ENCODE measurements at places on chromosomes 7 and 10.

GRCh38 chr10:84825330-84825729 lies 496.9 kb downstream of the CCSER2 start:
- no peak for DNase-seq

- no peak for DNase-seq
These were observed 14.9 kb downstream of the MINPP1 start for GRCh38 chr10:87519582-87519981.

DNA sequence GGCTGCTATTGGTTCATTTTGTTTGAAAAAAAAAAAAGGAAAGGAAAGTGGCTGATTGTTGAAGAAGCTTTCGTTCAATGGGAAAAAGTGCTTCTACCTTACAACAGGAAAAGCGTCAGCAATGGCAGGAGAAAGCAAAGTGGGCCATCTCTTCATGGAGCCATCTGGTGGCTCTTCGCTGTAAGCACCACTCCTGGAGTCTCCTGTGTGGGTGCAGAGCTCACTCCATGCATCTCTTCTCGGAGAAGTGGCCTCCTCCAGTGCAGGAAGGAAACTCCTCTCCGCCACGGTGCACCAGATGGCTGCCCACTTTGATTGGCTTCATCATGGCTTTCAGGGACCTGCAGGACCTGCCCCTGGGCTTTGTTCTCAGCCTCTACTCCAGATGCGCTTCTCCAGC lies 250.9 kb downstream of the PTEN start:
- no peak for DNase-seq

GRCh38 chr10:122648599-122649428 lies 50.8 kb downstream of the C10orf120 start:
- DNase-seq, result no peak

GRCh38 chr7:42155584-42156290 lies 81.3 kb downstream of the GLI3 start:
- no peak for DNase-seq

DNA sequence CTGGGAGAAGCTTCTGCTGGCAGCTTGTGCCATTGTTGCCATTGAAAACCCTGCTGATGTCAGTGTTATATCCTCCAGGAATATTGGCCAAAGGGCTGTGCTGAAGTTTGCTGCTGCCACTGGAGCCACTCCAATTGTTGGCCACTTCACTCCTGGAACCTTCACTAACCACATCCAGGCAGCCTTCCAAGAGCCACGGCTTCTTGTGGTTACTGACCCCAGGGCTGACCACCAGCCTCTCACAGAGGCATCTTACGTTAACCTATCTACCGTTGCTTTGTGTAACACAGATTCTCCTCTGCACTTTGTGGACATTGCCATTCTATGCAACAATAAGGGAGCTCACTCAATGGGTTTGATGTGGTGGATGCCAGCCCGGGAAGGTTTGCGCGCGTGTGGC lies 220.7 kb downstream of the ADK start:
- DNase-seq, result no peak

DNA sequence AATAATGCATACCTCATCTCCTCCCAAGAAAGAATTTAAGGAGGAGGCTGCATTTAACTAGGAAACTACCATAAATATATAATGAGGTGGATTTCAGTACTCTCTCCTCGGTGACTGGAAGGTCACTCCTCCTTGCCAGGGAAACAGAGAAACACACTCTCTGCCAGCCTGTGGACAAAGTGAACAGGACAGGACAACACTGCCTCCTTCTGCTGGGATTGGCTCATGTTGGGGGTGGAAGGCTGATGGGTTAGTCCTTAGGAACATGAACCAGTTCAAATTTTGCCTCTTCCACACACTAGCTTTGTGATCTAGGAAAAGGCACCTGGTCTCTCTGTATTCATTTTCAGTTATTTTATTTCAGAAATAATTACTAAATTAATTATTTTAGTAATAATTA lies 50.6 kb upstream of the STEAP4 start:
- DNase-seq, result no peak

DNA sequence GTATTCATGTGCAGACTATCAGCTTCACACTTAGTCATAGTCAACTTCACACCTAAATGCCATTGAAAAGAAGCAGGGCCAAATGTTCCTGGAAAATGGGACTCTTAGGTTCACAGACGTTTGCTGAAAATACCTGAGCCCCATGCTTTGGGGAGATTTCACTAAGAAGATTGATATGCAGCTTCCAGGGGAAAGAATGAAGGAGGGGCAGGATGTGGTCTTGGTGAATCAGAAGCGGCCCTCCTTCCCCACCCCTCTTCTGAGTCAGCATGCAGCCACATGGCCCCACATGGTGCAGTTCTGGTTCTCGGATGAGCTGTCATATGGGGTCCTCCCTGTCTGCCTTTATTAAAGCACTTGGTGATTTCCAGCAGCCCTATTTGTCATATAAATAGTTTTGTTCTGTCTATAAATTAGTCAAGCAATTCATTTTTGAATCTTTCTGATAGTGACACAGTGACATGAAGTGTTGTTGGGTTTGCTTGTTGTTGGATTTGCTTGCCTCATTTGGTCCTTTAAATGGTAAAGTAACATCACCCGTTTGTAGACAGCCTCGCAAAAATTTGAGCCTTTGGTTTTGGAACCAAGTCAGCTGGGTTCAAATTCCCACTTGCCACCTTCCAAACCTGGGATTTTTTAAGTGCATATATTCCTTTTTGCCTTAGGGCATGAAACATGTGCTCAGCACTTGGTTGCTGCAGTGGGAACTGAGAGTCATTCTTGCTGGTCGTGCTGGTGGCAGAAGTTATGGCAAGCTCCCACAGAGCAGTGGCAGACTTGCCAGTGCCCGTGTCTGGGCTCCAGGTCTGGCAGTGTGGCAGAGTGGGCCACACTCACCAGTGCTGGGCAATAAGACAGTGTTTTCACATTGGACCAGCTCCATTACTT lies 68.1 kb upstream of the CDK6 start:
- DNase-seq, result peak; percentile 75

DNA sequence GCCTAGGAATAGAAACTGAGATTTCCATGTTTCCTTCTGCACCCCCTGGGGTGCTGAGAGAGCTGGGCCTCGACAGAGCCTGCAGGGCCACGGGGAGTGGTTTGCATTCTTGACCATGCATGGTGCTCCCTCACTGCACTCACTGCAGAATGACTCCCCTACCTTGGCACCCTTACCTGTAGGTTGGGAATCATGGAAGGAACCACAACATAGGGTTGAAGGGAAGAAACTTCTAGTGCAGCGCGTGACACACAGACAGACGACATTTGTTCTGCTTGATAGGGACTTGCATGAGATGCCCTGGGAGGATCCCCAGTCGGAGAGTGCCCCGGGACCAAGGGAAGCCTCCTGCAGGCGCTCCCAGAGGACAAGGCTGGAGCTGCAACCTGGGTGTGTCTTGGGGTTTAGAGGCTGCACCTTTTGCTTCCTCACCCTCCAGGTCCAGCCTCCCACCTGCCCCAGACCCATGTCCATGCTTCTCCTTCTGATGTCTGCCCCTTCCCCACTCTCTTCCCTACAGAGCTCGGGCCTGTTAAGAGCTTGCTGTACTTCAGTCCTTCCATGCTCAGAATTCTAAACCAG lies 245.2 kb downstream of the ABCA13 start:
- DNase-seq, result no peak

- no peak for DNase-seq
These were observed 316.6 kb upstream of the ZNF32 start for GRCh38 chr10:43965033-43965917.

GRCh38 chr10:22913474-22914092 lies 14.3 kb upstream of the ARMC3 start:
- no peak for DNase-seq

DNA sequence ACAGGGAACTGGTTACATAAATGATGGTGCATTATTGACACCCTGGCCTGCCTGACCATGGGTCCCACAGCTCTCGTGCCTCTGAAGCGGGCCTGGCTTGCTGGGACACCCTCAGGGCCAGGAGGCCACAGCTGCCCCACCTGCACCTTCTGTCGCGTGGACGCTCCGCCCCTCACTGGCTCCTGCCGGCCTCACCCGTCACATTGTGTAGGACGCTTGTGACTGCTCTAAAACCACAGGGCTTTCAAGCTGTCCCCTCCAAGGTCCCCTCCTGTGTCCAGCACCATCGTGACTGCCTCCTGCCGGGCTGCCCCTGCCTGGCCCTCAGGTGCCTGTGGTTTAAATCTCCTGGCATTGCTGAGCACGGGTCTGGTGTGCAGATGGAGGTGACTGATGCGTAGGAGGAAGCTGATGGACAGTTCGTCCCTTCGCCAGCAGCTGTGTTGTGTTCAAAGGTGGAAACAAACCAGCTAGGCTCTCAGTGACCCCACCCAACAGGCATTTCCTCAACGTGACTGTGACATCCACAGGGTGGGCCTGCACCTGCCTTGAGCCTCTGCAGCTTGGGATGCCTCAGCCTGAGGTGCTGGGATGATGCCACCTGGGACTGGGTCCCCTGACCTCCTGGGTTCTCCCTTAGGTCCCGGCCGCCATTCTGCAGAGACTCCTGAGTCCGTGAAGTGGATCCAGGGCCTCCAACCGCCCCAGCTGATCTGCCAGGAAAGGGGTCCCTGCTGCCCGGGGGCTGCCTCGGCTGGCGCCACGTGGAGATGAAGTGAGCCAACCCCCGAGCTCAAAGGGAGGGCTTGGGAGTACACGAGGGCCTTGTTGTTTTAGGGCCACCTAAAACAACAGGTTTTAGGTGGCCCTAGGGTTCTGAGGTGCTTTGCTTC lies 148.5 kb downstream of the WDR37 start:
- no peak for DNase-seq

DNA sequence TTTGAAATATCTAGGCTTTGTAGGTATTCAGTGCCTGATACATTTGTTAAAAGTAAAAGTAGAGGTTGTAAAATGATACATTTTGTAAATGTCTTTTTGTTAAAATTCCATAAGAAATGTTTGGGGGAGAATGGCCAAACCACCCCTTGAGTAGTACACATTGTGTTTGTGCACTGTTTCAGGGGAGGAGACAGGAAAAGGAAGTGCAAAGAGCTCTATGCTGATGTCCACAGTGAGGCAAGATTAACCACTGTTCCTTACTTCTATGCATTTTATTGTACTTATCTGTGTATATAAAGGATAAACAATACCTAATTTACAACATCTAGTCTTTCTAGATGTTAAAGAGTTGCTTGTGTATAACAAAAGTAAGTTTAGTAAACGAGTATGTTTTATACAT lies 7.4 kb upstream of the CYCS start:
- DNase-seq, result no peak

- peak; percentile 38 for DNase-seq
These were observed 110.7 kb downstream of the ZNF467 start for GRCh38 chr7:149662591-149663095.

DNA sequence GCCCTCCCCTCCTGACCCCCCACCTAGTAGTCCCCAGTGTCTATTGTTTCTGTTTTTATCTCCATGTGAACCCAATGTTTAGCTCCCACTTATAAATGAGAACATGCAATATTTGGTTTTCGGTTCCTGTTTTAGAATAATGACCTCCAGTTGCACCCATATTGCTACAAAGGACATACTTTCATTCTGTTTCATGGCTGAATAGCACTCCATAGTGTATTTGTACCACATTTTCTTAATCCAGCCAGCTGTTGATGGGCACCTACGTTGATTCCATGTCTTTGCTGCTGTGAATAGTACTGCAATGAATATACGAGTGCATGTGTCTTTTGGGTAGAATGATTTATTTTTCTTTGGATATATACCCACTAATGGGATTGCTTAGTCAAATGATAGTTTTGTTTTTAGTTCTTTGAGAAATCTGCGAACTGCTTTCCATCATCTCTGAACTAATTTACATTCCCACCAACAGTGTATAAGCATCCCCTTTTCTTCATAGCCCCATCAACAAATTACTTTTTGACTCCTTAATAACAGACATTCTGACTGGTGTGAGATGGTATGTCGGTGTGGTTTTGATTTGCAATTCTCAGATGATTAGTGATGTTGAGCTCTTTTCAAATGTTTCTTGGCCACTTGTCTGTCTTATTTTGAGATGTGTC lies 128.4 kb upstream of the PHYHIPL start:
- no peak for DNase-seq

- no peak for DNase-seq
These were observed 69.0 kb downstream of the SNX10 start for GRCh38 chr7:26360650-26361049.

DNA sequence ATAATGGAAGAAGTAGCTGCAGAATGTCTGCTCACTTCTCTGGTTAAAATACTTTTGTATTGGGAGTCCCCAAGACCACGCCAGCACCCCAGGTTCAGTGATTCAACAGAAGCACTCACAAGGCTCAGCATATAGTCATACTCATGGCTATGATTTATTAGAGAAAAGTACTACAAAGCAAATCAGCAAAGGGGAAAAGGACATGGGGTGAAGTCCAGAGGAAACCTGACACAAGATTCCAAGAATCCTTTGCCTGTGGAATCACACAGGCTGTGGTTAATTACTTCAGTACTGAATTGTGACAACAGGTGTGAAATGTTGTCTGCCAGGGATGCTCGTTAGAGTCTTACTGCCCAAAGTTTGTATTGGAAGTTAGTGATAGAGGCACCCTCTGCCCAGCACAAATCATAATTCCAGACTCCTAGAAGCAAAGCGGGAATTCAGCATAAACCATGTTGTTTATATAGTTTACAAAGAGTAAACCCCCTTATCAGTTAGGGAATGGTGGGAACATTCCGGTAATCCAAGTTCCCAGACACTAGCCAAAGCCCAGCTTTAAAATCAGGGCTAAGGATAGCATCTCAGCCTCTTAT lies 79.4 kb downstream of the HYCC1 start:
- DNase-seq, result no peak

DNA sequence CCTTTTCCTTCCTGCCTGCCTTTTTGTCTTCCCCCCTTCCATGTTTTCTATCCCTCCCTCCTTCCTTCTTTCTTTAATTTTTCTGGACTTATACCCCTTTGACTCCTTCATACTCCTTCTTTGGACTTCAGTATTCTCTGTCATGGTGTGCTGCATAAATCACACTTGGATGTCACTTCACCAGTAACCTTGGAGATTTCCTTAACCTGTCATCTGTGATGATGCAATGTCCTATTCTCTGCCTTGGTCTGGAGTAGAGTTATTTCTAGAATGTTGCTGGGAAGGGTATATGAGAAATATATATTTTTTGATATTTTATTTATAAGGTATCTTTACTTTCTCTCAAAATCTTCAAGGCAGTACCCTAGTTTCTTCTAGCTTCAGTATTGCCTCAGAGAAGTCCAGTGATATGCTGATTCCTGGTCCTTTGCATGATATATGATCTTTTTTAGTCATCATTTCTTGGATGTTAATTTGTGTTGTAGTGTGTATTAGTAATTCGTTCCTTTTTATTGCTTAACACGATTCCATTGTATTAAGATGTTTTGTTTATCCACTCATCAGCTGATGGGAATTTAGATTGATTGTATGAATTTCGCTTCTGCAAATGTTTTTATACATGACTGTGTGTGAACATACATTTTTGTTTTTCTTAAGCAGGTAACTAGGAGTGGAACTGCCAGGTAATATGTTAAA lies 206.9 kb upstream of the MBL2 start:
- DNase-seq, result no peak

DNA sequence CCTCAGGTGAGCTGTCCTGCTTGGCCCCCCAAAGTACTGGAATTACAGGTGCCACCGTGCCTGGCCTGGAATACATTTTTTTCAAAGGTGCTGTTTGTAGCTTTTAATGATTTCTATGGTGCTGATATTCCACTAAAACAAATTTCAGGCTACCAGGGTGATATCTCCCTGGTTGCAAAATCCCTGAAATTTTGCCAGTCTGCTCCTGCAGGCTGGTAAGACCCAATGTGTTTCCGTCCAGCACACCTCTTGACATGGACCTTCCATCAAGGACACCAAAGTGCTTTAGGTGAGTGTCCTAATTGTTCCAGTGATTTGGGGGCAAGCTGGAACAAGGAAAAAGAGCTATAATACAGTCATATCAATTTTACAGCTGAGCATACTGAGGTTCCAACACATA lies 69.8 kb upstream of the KMT2C start:
- no peak for DNase-seq

GRCh38 chr10:15293862-15294842 lies 76.9 kb downstream of the FAM171A1 start:
- DNase-seq, result no peak

Measured in stimulated activated CD4-positive, alpha-beta T cell treated with anti-CD3 and anti-CD28 coated beads, TNF-alpha, amount 100 ng/mL, for 4 hours (primary cell).